ENCODE measurements at places on chromosomes 4 and X.

DNA sequence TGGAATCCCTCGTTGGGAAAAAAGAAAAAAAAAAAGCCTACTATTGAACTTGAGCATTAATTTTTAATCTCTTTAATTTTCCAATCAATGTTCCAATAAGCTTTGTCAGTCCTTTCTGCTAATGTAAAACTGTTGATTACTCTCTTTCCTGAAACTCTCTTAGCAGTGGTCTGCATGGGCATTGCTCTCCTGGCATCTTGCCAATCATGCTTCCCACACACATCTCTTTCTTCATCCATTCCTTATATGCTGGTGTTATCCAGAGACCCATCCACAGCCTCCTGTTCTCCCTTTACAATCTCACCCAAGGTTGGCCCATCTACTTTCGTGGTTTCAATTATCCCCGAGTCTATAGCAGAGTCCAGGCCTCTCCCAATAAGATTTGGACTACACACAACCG, 31.8 kb upstream of the KCNE5 start:
- DNase-seq: no peak

DNA sequence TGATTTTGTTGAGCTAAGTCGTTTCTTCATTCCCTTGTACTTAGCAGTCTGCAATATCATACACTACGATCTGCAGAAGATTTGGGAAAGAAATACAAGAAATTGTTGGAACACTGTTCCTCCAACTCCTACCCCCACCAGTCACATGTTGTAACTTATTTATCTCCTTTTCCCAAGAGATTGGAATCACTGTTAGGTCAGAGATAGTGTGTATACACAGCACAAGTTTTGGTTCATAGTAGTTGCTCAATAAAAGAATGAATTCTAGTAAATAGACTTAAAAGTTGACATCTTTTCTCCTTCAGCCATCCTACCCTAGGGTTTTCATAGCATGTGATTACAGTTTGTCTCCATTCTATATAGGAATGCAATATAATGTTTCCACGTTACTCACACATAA, 68.8 kb downstream of the ARFIP1 start:
- DNase-seq: no peak

- DNase-seq: no peak
Observed at GRCh38 chrX:54479136-54480111, 16.6 kb downstream of the FGD1 start.

DNA sequence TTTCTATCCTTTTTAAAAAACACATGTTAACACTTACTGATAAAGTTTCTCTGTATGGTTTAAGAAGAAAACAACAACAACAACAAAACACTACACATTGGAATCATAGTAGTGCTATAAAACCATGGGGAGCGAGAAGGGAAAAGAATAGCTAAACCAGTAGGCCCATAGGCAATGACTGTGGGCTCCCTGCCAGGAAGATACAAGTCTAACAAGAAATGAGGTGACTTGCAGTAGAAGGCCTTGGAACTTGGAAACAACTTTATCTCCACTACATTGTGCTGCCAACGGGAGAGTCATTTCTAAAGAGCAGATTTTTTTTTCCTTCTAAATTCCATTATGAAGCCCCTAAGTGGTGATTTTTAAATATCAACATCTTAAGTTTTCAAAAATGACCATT, 78.0 kb downstream of the GPC4 start:
- no peak for DNase-seq

- no peak for DNase-seq
Observed at GRCh38 chr4:33062155-33062806, 2342.1 kb downstream of the PCDH7 start.

DNA sequence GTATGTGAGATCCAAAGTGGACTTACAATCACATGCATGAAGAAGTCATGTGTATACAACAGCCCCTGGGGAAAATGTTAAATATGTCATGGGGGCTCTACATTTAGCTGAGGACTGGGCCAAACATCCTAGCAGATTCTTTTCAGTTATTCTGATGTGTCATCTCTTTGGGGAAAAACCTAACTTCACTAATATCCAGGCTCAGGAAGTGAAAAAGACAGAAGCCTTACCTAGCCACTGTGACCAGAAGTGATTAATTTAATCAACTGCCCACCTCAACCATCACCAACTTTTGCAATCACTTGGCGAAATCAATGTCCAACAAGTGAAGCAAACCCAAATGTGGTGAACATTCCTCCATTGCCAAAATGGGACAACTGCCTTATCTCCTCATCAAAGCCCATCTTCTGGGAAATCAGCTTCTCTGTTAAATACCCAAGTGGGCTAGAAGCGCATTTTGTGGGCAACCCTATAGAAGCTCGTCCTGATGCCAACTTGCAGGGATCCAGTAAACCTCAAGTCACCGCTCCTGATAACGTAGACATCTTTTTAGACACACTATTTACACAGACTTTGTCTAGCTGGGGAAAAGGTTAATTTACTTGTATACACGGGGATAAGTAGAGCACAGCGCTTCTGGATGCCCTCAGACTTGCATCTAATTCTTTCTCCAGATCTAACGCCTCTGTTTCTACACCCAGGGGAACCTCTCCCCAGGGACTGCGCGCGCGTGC, 1.4 kb upstream of the HHIP start:
- no peak for DNase-seq

GRCh38 chrX:132833373-132833772, 125.1 kb downstream of the HS6ST2 start:
- no peak for DNase-seq

DNA sequence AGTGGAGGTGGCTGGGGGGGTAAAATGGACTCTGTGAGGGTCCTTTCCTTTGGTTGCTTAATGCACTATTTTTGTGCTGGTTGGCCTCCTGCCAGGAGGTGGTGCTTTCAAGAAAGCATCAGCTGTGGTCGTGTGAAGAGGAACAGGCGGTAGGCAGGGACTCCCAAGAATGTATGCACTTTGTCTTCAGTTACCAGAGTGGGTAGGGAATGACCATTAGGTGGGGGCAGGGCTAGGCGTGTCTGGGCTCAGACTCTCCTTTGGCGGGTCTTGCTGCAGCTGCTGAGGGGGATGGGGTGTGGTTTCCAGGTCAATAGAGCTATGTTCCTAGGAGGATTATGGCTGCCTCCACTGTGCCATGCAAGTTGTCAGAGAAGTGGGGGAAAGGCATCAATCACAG, 509.0 kb downstream of the PCDH19 start:
- DNase-seq: no peak

DNA sequence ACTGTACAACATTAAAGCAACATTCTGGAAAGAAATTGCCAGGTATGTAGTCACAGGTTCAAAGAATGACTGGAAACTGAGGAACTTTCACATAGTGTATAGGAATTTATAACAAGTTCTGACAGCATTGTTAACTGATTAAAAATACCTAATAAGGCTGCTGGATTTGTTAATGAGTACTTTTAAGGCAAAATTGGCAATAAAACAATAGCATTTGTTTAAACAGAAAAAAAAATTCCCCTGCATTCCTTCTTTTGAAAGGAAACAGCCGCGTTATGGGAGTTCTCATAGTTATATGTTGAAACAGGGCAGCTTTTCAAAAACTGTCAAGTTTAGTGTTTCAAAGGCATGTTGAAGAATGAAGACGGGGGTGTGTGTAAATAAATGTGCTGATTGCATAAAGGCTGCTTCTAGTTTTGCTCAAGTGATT, 282.5 kb upstream of the FAT1 start:
- DNase-seq: no peak

GRCh38 chr4:25161593-25161950, 1.3 kb upstream of the SEPSECS start:
- DNase-seq: no peak

- no peak for DNase-seq
Observed at GRCh38 chr4:149065753-149066152, 623.5 kb upstream of the NR3C2 start.

- no peak for DNase-seq
Observed at GRCh38 chr4:174689618-174690017, 139.4 kb downstream of the GLRA3 start.

DNA sequence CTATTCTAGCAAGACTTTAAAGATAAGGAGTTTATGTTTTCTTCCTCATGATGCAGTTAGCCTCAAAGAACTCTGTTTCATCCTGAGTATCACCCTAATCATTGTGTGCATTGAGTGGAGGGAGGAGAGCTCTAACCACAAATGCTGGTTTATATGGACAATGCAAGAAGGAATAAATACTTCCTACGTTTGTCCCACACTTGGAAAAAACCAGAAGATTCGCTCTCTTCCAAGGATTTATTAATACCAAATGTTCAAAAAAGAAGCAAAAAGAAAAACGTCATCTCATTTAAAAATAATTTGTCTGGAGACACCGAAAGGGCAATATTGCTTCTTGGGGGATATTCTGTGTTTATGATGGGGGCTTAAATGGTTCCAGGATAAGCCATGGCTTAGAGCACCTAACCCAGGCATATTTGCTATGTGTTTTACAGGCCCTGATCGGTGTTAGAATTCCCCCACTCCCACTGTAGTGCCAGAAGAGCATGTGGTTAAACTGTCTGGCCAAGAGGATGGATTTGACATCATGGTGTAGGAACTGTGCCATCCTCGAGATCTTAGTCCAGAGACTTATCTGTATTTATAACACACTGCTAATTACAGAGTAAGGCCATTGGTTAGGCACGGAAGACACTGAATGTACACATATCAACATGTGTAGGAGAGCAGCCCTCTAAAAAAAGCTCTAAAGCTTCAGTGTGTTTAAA, 227.2 kb downstream of the ANK2 start:
- no peak for DNase-seq

- DNase-seq: no peak
Observed at GRCh38 chr4:125826801-125827695, 512.3 kb downstream of the FAT4 start.

DNA sequence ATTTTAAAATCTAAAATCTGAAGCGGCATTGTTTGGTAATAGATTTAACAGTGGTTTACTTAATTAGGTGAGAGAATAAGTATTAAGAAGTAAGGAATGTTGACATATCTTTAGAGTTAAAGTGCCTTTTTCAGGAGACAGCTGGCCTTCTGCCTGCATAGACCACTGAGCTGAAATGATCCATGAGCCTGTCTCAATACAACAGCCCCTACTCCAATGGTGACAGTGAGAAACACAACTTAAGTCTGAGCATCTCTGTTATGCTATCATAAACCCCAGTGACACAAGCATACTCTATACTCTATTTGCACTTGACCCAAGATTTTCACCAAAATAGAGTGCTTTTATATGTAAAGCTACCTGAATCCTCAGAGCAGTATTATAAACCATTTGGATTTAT, 137.9 kb downstream of the GRIA2 start:
- no peak for DNase-seq

DNA sequence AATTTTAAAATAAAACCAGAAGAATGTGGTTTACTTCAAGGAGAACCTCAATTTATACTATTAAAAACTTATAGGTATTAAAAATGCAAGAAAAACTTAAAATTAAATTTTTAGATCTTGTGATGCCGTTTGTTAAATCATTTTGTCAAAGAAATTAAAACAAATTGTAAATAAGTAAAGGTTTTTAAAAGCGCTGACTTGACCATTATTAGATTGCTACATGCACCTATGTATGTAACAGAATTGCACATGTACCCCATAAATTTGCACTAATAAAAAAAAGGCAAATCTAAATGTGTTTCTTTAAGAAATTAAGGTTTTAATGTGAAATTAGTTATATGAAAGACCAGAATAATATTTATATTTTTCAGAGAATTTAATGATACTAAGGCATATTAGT, 156.1 kb downstream of the LARP7 start:
- no peak for DNase-seq

- DNase-seq: no peak
Observed at GRCh38 chrX:29478336-29479069, 736.9 kb upstream of the MAGEB2 start.

DNA sequence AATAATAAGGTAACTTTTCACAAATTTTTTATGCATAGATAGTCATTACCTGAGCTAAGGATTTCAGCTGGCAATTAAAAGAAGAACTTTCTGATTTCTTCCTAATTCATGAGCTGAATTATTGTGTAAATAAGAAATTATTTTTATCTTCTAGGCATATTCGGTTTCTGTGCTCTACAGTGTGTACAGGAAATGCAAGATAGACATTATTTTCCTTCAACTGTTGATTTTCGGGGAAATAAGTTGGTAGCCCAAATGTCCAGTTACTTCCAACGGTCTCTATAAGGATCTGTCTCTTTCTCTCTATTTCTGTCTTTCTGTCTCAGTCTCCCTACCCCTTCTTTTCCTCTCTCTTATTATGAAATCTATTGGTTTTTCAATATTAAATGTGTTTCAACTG, 137.3 kb upstream of the CLNK start:
- no peak for DNase-seq

DNA sequence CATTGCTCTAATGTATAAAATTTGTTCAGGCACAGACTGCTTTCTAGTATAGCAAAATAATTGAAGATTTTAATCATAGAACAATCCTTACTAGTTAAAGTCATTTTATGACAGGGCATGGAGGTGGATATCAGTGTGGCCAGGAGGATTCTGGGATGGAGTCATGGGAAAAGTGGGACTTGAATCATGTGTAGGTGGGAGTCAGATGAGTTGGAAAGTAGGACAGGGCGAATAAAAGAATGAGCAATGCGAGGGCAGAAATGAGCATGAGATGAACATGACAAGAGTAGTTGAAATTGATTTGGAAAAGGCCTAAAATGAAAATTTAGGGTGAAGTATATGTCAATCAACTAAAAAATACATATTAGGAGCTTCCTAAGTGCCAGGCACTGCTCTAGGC, 7.2 kb upstream of the SDAD1 start:
- DNase-seq: no peak

GRCh38 chrX:55167901-55168300, 52.2 kb upstream of the PAGE5 start:
- no peak for DNase-seq

DNA sequence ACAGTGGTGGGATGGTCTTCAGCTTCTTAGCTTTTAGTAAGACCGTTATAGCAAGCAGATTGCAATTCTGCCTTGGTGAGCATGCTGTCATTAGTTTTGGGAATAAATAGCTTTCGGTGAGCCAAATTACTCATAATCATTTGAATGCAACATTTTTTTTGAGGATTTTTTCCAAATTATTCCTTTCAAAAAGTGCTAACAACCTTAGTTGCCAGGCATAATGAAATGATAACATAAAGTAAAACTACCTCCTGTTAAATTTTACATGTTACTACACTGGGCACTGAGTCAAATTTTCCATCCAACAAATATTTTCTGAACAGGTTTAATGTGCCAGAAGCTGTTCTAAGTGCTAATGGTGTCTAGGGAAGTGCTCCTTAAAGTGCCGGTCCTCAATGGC, 15.8 kb upstream of the NPFFR2 start:
- no peak for DNase-seq

GRCh38 chrX:9746148-9746888, 19.3 kb downstream of the GPR143 start:
- DNase-seq: no peak

DNA sequence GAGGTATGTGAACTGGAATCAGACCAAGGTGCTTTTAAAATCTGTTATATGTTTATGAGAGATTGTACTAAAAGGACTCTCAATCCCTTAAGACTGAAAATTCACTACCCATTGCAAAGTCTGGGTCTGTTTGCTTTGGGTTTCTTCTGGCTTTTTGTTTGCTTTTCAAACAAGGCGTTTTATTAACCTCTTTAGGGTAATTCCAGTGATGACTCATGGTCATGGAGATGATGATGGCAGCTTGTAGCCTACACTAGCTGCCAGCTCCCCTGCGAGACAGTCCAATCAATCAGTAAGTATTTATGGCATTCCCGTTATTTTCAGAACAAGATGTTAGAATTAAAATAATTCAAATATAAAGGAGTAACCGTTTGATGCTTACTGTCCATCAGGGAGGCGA, 643.8 kb upstream of the FTHL17 start:
- DNase-seq: no peak
